Hematopoietic multipotent progenitor cell (in vitro differentiated cells): ENCODE measurements at places on chromosomes 7 and 10.

GRCh38 chr7:82131215-82131614 is 312.4 kb downstream of the CACNA2D1 start:
- no peak for DNase-seq

DNA sequence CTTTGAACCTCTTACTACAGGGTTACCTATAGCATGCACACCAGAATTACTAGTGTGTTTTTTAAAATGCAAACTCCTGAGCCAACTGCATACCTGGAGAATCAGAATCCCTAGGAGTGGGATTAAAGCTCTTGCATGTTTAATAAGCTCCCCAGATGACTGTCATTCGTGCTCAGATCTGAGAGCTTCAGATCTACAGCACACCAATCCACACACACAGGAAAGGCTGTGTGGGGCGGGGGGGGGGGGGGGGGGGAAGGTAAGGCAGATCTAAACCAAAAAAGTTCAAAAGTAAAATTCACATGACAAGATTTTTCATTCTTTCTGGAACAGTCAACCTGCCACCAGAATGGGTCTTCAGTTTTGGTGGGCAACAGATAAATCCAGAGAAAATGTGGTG is 5.5 kb downstream of the FAM3C start:
- no peak for DNase-seq

DNA sequence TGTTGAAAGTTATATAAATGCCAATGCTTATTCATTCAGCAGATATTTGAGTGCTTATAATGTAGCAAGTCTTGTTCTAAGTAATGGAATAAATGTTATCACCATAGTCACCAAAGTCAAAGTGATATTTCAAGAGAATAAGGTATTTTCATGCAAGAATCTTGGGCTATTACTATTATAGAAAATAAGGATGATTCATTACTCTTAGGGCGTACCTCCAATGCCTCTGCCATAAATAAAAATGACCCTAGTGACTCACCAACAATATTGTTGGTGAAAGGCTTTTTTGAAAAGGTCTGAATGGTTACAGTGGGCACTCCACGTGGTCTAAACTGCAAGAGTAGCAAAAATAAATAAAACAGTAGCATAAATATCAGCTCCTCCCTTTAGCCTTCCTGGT is 68.4 kb downstream of the RALA start:
- DNase-seq, result no peak

DNA sequence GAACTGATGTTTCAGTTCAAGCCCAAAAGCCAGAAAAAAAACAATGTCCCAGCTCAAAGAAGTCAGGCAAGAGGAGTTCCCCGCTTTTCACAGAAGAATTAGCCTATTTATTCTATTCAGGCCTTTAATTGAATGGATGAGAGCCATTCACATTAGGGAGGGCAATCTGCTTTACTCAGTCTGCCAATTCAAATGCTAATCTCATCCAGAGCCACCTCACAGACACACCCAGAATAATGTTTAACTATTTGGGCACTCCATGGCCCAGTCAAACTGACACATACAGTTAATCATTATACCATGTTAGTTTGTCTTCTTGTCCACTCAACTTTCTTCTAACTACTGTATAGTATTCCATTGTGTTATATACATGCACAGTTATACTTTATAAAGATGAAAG is 2.6 kb upstream of the NPSR1 start:
- no peak for DNase-seq

DNA sequence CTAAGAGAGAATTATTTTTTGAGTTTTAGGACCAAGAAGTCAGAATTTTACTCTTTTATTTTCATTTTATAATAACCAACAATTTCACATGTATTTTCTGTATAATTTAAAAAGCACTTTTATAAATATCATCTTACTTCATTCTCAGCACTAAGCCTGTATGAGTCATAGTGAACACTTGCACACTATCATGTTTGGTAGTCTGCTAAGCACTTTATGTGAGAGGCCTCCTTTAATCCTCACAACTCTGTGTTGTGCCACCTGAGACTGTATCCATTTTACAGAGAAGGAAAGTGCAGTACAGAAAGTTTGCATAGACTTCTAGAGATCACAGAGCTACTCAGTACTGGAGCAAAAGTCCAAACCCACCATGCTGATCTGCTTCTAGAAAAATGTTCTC is 939.6 kb downstream of the NRG3 start:
- no peak for DNase-seq

DNA sequence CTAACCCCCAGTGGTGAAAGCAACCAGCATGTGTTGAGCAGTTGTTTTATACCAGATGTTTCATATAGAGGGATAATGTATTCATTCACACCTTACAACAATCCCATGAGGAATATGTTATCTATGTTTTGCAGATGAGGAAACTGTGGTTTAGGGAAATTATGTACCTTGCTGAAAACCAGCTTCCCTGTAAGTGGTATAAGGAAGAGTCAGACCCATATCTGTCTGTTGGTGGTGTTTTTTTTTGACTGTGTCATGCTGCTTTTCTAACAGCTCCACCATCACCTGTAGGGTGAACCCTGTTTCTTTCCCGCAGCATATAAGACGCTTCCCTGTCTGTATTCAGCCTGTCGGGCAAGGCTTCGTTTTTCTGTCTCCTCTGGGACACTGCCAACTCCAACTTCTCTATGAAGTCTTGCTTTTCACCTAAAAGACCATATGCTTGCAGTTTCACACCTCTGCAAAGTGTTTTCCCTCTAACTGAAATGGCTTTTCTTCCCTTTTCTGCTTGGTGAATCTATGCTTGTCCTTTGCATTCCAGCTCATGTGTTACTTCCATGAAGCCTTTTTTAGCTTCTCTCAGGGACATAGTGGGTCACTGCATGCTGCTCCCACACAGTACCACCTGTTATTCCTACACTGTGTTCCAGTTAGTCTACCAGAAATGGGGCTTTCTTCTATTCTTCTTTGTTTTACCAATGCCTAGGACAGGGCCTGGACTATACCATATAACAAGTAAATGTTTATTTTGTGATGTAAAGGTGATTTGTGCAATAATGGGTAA is 92.8 kb downstream of the ST7 start:
- DNase-seq, result no peak

DNA sequence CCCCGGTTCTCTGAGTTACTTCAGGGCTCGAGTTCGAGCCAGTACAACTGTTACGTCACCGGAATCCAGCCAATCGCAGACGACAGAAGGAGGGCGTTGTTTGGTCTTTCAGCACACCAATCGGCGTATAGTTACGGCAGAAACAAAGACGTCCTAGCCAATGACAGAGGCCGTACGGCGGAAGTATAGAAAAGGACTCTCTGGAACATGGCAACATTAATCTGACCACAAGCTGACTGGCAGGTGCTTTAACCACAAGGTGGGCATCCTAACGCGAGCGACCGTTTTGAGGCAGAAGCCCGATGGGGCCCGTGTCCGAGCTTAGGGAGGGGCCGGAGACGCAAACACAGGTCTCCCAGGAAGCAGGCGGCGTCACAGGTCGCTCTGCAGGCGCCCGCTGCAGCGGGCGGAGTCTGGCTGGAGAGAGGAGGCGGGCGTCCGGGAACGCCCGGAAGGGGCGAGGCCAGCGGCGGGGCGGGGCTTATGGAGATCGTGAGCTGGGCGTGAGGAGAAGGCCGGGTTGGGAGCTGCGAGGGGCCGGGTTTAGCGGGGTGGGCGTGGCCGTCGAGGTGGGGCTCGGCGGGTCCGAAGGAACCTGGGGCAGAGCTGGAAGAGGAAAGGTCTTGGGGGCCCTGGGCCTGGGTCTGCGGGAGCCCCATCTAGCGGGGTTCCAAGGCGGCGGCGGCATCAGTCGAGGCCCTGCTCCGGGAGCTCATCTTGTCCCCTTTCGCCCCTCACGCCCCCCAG is at the start of gene MOSPD3:
MOSPD3 (plus strand) TSS at position 558 of the 747 bp plus-strand sequence. CDS start 252 bp downstream, outside the sequence.
- DNase-seq, result peak; percentile 89

GRCh38 chr7:101927802-101928201 is 110.4 kb downstream of the CUX1 start:
- peak; percentile 26 for DNase-seq

GRCh38 chr10:28177944-28178637 is 124.8 kb downstream of the MPP7 start:
- peak; percentile 17 for DNase-seq

DNA sequence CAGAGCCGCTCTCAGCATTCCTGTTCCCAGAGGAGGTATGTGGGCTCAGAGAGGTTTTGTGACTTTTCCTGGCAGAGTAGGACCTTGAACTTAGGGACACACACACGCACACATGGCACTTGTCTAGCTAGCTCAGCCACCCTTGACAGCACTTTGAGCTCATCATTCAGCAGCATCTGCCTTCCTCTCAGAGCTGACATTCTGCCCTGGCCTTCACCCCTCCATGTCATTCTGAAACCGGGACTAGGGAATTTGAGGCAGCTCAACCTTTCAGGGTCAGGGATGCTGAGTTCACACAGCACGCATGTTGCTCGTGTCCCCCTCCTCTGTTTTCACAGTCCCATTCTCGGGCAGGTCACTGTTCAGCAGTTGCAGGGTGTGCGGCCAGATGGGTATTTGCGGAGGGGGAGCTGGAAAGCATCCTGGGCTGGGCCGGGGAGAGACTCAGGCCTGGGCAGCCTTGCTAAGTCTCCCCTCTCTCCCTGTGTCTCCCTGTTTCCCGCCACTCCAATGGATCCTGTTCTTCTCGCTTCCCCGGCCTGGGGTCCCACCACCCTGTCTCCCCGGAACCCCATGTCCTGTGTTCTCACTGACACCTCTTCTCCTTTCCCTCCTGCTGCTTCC is 78.0 kb downstream of the COL13A1 start:
- no peak for DNase-seq
